NCI-H524 treated with DMSO at 0.1 percent for 48 hours (cell line): ENCODE measurements at places on chromosomes 1 and 21.

DNA sequence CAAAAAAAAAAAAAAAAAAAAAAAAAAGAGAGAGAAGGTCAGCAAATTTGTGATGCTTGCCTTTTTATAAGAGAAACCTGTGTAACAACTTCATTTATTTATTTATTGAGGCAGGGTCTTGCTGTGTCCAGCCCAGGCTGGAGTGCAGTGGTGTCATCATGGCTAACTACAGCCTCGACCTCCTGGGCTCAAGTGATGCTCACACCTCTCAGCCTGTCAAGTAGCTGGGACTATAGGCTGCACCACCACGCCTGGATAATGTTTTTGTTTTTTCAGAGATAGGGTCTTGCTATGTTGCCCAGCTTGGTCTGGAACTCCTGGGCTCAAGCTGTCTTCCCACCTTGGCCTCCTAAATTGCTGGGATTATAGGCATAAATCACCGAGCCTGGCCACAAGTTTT is 42.4 kb downstream of the DHCR24 start:
- DNase-seq = no peak

GRCh38 chr1:222777463-222777862 is 37.4 kb upstream of the DISP1 start:
- no peak for DNase-seq

GRCh38 chr1:224447251-224447650 is 12.7 kb upstream of the WDR26 start:
- DNase-seq = no peak

- DNase-seq = no peak
These were observed 202.9 kb downstream of the MATN1 start for GRCh38 chr1:30520476-30520875.

- DNase-seq = no peak
These were observed 31.3 kb downstream of the PTGFRN start for GRCh38 chr1:116940814-116941599.
